ENCODE measurements at places on chromosomes 3 and 15.

- DNase-seq = peak; percentile 11
These were observed 15.4 kb upstream of the GMNC start for GRCh38 chr3:190877925-190878324.

DNA sequence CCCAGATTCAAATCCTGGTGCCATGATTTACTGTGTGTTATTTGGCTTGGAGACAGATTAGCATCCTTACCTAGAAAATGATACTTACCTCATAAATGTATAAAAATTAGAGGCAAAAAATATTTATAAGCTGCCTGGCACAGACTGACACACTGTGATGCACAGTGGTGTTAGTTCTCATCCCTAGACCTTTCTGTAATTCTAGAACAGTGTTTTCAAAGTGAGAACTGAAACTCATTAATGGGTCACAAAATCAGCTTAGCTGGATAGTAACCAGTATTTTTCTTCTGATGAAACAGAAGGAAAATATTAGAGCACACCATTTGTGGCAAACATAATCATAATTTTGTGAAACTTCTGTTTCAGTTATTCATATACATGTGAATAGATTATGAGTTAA lies 17.9 kb upstream of the MTHFS start:
- DNase-seq = no peak

- no peak for DNase-seq
These were observed 216.9 kb upstream of the CDIN1 start for GRCh38 chr15:36362509-36362915.

DNA sequence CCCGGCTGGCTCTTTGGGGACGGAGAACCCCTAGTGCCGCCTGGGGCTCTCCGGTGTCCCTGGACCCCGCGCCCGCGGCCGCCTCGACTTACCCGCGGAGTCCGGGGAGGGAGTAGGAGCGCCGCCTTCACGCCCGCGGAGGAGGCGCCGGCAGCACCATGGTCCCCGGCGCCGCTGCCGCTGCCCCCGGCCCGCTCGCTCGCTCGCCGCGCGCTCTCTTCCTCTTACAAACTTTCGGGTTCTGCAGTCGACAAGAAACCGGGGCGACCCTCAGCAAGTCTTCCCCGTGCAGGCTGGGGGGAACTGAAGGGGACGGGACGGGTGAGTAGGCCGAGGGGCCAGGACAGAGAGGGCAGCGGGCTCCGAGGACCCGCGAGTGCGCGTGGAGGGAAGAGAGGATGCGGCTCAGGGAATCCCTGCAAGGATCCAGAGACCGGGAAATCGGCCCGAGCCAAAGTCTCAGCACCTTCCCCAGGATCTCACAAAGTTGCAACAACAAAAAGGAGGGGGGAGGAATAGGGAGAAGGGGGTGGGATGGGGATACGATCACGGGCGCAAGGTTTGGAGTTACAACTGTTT lies 2.0 kb downstream of the FOXP1 start:
- no peak for DNase-seq

GRCh38 chr3:143538577-143538981 lies 309.7 kb downstream of the SLC9A9 start:
- no peak for DNase-seq

GRCh38 chr15:98683831-98684230 lies 35.5 kb downstream of the IGF1R start:
- DNase-seq = no peak

DNA sequence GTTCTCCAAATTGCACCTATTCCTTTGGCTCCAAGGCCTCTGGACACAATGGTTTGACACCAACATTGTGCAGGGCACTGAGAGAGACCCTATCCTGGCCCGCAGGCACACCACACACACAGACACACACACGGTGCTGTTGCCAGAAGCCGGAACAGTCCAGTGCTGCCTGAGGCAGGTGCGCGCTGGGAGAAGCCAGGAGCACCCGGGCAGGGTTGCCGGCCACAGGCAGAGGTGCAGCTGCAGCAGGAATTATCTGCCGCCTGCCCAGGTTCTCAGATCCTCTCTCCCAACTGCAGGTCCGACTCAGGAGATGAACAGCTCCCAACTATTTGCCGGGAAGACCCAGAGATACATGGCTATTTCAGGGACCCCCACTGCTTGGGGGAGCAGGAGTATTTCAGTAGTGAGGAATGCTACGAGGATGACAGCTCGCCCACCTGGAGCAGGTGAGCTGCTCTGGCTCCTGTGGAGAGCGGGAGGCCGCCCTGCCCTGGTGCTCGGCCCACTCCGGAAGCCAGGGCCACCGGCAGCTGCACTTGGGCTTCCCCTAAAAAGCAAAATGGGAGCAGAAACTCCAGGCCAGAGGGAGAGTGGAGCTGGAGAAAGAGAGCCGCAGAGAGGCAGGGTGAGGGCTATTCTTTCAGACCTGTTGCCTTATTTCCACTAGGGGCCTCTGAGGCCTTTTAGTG lies 42.9 kb downstream of the CHDH start:
- no peak for DNase-seq

DNA sequence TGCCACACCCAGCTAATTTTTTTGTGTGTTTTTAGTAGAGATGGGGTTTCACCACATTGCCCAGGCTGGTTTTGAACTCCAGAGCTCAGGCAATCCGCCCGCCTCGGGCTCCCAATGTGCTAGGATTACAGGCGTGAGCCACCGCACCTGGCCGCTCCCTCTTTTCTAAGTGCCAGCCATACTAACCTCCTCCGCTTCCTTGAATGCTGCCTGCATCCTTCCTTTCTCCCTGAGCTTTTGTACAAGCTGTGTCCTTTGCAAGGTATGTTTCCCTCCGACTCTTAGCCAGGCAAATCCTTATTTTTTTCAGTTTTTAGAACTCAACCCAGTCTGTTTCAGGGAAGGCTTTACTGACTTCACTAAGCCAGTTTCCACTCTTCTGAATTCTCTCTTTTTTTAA lies 60.6 kb downstream of the NR1D2 start:
- no peak for DNase-seq

DNA sequence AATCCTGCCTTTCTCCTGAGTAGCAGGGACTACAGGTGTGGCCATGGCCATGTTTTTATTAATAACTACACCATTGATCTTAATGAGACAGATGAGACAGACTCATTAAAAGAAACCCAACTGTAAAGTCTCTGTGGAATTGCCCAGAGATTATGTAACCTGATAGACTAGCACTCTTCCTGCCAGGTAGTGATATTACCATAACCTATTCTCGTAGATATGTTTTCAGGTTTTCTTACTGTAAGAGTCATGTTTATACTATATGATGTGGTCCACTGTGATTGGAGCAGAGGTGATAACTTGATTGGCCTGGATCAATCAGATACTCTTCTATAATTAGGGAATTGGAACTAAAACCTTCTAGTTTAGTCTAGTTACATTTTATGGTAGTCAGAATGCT lies 93.7 kb downstream of the NFKBIZ start:
- DNase-seq = no peak

DNA sequence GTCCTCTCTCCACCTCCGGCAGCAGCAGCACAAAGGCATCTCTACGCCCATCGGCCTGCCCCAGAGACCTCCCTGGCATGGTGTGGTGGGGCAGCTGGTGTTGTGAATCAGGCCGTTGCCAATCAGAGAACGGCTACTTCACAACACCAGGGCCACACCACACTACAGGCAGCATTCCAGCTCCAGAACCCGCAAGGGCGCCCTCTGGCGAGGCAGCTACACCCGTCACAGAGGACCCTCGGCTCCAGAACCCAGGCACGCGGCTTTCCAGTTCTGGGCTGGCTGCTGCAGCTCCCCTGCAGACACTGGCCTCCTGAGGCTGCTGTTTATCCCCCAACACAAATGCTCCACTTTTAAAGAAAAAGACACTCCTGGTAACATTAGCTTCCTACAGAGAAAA lies 127.5 kb upstream of the TOPAZ1 start:
- peak; percentile 19 for DNase-seq

GRCh38 chr15:49984436-49984835 lies 134.6 kb downstream of the ATP8B4 start:
- DNase-seq = no peak

DNA sequence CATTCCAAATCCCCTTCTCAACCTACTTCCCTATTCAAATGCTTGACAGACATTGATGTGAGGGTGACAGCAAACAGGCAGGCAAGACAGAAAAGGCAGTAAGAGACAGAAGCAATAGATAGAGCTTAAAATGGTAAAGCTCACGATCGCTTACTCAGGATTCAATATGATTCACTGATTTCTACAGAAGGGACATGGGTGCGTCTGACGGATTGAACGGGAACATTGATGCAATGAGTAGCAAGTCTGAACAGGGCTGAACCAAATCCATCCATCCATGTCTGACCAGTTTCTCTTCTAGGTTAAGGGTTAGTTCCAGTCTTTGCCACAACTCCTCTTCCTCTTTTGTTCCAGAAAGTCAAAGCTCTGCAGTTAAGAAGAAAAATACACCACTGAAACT lies 35.1 kb downstream of the P2RY1 start:
- DNase-seq = no peak

GRCh38 chr3:17195192-17195611 lies 310.4 kb downstream of the PLCL2 start:
- DNase-seq = peak; percentile 62

DNA sequence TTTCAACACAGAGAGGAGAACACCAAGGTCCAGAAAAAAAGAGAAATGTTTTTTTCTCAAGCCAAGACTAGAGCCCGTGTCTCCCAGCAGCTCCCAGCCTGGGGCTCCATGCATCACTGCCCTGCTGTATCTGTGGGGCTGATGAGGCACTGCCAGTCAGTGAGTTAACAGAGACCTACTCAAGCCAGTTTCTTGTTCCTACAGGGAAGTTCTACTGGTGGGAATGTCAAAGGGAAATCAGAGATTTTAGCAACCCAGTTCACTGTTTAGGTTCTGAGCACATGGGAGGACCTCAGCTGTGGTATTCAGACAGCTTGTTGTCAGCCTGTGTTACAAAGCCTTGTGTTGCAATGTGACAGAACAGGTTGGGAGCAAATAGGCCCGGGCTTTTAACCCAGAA lies 234.3 kb downstream of the TLE3 start:
- no peak for DNase-seq

DNA sequence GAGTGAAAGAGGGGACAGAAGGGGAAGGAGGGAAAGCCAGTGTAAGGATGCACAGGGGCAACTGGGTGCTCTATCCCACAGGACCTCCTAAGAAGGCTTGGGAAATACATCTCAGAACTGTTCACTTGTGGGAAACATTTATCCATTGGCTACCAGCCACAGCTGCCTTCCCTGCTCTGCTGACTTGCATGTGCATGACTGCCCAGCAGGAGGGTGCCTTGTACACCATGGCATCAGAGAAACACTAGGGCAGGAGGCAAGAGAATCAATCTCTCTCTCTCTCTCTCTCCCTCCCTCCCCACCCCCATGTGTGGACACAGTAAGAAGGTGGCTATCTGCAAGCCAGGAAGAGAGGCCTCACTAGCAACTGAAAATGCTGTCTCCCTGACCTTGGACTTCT lies 62.9 kb upstream of the ZBTB38 start:
- no peak for DNase-seq

- DNase-seq = no peak
These were observed 65.5 kb downstream of the CCR4 start for GRCh38 chr3:33016846-33017405.

GRCh38 chr15:99090011-99090699 lies 14.7 kb upstream of the SYNM start:
- peak; percentile 64 for DNase-seq

- no peak for DNase-seq
These were observed 617.4 kb downstream of the CADM2 start for GRCh38 chr3:85576091-85576690.

- no peak for DNase-seq
These were observed 97.7 kb upstream of the NUDT16 start for GRCh38 chr3:131283862-131284261.

- DNase-seq = no peak
These were observed 192.6 kb upstream of the ALCAM start for GRCh38 chr3:105174017-105174615.

GRCh38 chr15:32857732-32858131 lies 139.9 kb downstream of the GREM1 start:
- DNase-seq = no peak

DNA sequence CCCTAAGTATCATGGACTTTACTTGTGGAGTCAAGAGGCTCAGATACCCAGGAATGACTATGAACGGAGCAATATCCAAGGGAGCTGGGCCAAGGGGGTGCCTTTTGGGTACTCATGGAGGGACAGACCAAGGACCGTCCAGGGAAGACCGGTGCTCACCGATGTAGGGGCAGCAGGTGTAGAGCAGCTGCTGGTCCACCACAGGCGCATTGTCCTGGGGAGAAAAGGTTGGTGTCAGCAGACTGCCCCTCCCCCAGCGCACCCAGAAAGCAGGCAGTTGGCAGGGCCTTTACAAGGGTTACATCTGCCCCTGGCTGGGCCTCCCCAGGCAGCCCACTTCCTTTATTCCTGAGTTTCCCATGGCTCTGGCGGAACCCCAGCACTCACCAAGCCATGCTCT lies 7.5 kb downstream of the CDAN1 start:
- no peak for DNase-seq

- DNase-seq = no peak
These were observed 37.6 kb downstream of the CORO2B start for GRCh38 chr15:68616397-68616796.

DNA sequence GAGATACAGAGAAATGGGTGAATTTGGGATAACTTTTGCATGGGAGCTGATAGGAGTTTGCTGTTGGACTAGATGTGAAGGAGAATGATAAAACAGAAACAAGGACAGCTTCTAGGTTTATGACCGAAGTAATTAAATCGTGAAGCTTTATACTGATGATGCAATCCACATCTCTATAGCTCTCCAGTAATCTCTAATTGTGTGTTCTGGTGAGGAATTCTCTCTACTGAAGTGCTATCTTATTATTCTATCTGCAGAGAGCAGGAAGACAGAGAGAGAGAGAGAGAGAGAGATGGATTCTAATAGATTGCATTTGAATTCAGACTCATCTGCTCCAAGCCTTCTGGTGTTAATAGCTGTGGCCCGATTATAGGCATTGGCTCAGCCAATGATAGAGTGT lies 113.5 kb upstream of the FRMD4B start:
- no peak for DNase-seq

DNA sequence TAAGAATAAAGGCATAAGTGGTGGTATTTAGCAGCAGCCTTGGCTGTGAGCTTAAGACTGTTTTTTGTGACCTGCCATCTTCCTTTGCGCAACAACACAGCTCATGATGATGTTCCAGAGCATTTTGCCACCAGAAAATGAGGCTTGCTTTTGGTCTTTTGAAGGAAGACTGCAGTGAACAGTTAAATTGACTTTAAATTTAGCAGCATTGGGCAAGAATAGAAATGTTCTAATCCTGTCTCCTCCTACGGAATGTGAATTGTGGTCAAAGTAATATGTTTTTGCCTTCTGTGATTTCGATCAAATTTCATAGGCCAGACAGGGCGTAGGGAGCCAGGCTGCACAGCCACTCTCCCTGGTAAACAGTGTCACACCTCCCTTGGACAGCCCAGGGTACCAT lies 460.7 kb upstream of the RASGRP1 start:
- no peak for DNase-seq

DNA sequence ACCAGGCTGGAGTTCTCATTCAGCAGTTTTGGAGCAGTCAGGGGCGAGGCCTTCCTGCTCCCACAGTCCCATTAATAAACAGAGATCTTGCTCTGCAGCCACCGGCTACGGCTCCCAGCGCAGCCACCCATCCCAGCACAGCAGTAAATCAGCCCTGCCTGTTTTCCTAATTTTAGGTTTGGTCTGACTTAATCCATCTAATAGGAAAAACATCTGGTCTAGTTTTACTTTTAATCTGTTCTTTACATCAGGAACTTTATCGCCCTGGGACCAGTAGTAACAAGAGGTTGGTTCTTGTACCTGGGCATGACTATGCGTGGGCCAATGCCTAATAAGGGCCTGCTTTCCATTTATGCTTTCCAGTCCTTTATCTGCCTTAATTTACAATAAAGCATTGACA lies 264.0 kb upstream of the DPH6 start:
- no peak for DNase-seq

- DNase-seq = peak; percentile 46
These were observed 136.9 kb upstream of the TOPAZ1 start for GRCh38 chr3:44104668-44105321.
